ENCODE measurements at places on chromosomes 7 and 10.

GRCh38 chr10:42113158-42113450 lies 525.3 kb downstream of the ZNF33B start:
- no peak for DNase-seq

DNA sequence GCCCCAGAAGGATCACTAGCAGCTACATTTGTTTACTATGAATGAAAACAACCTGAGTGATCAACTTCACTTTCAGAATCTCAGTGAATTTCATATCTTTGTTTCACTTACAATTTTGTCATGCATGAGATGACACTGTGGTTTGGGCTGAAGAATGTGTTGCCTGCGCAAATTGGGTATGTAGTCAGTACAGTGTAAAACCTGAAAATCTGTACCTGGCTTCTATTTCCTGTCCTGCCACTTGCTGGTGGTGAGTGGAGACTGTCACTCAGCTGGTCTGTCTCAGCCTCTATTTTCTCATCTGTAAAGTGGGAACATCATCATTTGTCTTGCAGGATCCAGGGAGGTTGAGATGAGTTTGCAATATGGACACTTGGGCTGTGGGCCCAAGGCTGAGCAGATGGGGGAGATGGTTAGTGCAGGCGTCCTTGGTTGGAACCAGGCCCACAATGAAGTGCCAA lies 118.0 kb downstream of the WDFY4 start:
- DNase-seq: no peak

DNA sequence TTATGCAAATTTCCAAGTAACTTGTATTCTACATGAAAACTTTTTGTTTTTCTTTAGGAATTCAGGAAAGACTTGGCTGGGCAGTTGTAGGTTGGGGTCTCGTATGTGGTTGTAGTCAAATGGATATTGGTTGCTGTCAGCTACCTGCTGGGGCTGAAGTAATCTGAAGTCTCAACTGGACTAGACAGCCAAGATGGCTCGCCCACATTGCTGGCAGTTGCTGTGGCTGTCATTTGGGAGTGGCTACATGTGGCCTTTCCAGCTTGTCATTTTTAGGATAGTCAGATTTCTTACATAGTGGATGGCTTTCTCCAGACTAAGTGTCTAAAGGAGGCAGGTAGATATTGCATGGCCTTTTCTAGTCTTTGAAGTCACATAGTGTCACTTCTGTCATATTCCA lies 32.6 kb downstream of the EXOC6 start:
- no peak for DNase-seq

DNA sequence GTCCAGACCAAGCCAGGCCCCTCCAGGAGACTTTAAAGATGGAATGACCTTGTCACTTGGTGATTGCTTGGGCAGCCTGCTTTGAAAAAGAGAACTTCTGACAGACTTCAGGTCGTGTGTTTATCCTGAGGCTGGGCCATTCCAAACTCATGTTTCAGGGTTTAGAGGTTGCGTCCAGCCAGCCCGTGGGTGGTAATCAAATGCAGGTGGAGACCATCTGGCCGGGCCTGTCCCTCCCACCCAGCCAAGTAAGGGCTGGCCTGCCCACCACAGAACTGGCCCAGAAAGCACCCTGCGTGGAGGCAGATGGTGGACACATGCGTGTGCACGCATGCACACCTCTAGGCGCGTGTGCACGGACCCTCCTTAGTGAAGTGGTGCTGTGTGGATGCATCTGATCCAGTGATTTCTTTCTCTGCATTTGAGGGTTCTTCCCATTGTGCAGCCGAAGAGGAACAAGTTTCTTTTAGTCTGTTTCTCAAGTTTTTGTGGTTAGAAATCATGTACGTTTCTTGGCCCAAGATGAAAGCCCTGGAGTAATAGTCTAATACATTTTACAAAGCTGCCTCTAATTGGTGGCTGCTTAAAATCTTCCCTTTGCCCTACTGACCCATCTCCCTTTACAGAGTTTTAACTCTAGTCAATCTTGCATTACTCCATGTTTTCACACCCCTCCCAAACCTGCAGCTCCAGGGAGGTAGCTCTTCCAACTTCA lies 43.0 kb downstream of the SUFU start:
- no peak for DNase-seq

DNA sequence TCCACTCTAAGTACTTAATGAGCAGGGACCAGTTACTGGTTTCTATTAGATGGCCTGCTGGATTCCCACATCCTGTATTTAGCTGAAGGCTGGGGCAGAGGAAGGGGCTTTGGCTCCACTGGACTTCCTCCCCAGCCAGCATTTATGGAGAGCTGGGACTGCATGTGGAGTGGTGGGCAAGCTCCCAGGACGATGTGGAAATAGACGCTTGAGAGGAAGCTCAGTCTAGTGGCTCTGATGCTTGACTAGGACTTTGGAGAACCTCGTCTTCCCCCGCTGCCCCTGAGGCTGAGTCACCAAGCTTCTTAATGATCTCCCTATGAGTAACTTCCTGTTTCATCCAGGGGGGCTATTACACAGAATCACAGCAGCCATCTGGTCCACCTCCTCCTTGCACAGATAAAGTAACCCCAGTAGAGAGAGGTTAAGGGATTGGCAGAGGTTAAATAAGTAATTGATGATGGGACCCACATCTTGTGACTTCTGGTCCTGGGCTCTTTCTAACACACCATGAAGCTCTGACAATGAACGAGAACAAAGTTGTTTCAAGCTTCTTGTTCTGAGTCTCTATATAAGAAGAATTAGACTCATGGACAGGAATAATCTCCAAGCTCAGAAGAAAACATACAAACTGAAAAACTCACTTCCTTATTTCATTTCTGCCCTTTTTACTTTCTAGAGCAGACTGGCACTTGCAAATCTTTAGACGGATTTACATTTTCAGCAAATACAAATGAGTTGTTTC lies 126.2 kb downstream of the PRPF18 start:
- DNase-seq: no peak

GRCh38 chr10:13869295-13869664 lies 282.5 kb downstream of the PRPF18 start:
- DNase-seq: no peak

GRCh38 chr10:87546971-87547413 lies 42.3 kb downstream of the MINPP1 start:
- no peak for DNase-seq

GRCh38 chr10:21432266-21432665 lies 93.2 kb downstream of the SKIDA1 start:
- DNase-seq: no peak

- DNase-seq: no peak
Measured at GRCh38 chr7:99839287-99840021, 11.6 kb downstream of the CYP3A43 start.

DNA sequence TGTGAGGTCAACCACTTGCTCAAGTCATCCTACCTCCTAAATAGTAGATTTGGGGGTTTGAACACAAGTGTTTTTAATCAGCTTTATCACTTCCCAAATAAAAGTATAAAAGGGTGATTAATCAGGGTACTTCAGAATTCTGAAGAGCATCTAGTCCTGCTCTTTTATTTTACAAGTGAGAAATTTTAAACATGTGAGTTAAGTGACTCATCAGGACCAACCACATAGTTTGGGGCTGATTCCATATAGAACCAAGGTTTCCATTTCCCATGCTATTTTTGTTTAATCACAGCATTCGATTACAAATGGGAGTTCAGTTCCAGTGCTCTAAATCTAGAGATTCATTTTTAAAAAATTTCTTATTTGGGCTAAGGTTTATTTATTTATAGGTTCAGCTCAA lies 113.4 kb downstream of the GPR158 start:
- DNase-seq: no peak

DNA sequence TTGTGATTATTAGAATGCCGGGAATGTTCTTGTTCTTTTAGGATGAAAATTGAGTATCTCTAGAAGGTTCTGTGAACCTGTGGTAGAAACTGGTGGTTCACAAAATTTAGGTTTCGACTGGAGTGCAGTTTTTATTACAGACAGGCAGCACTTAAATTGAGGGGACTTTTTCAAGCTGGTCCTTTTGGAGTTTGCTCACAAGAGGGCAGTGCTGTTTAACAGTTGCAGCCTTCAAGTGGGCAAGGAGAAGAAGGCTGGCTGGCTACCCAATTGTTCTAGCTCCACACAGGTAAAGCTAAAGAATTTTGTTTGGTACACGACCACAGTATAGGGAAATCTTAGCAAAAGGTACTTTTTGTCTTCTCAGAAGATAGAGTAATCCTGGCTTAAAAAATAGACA lies 233.6 kb downstream of the SNX13 start:
- no peak for DNase-seq

GRCh38 chr10:74934100-74934812 lies 107.9 kb downstream of the KAT6B start:
- DNase-seq: no peak

- DNase-seq: no peak
Measured at GRCh38 chr10:60536529-60537114, 146.9 kb upstream of the ANK3 start.

DNA sequence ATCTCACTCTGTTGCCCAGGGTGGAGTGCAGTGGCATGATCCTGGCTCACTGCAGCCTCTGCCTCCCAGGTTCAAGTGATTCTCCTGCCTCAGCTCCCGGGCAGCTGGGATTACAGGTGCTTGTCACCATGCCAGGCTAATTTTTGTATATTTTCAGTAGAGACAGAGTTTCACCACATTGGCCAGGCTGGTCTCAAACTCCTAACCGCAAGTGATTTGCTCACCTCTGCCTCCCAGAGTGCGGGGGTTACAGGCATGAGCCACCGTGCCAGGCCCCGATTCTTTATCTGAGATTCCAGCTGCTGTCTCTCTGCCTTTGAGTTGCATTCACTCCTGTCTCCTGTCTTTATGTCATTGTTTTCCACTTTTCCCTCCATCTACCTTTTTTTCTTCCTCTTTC lies 168.7 kb downstream of the TMEM178B start:
- no peak for DNase-seq

DNA sequence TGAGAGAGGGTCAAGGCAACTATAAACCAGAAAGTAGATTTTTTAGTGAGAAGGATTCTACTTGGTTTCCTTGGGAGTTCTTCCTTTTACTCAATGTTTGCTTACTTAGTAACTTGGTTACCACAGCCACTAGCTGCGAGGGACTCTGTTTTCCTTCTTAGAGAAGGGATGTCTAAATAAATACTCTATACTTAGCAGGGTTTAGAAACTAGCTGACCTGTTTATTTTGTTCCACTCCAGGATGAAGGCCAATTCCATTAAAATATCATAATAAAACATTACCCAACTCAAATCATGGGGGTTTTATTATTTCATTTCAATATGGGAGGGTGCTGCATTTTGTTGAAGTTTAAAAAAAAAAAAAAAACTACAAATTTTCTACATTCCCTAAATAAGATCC lies 87.3 kb downstream of the PPP1R3A start:
- DNase-seq: no peak

DNA sequence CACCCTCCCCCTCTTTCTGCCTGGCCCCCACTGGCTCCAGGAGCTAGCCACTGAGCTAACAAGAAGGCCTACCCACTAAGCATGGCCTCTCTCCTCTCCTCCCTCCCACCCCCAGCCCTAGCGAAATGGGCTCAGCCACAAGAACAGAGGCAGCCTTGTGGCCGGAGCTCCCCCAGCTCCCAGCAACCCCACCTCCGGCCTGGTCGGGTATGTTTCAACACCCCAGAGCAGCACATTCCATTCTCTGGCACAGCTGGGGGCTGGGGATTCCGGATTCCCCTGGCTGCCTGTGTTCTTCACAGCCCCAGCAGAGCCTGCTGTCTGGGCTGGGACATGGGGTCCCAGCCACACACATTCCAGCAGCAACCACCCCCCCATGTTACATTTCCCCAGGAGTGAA lies 9.0 kb downstream of the SFRP5 start:
- DNase-seq: no peak

DNA sequence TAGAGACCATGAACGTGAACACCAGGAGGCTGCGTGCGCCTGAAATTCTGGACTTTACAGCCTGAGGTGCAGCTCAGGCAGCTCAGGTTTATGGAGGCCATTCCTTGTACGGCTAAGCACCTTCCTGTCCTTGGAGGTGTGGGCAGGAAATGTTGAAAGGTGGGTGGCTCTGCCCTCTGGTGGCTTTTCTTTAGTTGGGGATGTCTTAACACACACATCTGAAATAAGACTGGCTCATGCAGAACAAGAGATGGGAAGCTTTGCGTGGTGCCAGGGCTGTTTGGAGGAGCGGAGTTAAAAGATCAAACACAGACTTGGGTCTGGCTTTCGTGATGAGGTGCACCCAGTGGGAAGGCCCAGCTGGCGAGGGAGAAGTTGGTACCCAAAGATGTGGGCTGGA lies 64.1 kb downstream of the DOCK1 start:
- no peak for DNase-seq

DNA sequence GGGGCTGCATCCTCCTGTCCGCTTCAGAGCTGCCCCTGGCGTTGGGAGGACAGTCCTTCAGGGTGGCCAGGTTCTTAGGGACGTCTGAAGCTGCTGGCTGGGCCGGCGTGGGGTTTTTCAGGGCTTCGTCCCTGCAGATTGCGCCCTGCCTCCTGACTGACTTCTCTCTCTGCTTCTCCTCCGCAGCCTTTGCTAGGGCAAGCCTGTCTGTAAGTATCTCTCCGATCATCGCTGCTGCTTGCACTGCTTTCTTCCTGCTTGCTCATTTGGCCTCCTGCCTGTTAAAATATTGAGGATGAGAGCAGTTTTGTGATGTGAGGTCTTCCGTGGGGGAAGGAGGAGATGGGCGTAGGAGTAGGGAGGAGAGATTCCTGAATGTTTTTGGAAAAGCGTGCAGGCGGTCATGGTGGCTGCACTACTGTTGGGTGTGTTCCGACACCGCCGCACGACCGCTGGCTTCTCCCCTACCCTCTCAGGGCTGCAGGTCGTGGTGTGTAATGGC lies 25.3 kb downstream of the PFKFB3 start:
- no peak for DNase-seq

- no peak for DNase-seq
Measured at GRCh38 chr7:22219739-22220493, 137.0 kb downstream of the RAPGEF5 start.

- DNase-seq: no peak
Measured at GRCh38 chr10:76492026-76492425, 1060.6 kb downstream of the LRMDA start.

- DNase-seq: no peak
Measured at GRCh38 chr7:21543528-21544302, 876 bp downstream of the DNAH11 start.

- DNase-seq: no peak
Measured at GRCh38 chr10:24477915-24478314, 245.8 kb downstream of the ARHGAP21 start.

GRCh38 chr10:86124734-86125133 lies 241.9 kb downstream of the GRID1 start:
- DNase-seq: no peak

DNA sequence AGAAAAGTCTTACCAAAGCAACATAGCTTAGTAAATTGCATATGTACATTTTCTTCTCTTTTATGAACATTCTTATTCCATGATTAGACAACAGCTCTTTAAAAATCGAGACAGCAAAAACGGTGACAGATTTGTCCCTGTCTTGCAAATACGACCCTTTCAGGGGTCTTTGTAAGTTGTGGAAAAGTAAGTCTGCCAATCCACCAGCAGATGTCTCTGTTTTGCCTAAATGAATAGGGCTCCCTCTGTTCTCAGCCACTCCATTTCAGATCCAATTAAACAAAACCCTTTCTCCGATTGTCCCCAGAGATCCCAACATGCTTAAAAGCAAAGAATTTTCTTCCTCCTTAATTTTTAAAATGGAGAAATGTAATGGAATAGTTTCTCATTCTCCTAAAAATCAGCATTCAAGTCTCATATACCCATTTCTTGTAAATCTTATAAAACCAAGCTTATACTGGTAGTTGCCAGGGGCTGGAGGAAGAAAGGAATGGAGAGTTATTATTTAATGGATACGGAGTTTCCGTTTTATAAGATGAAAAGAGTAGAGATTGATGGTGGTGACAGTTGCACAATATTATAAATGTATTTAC lies 61.0 kb upstream of the NFE2L3 start:
- DNase-seq: no peak

GRCh38 chr10:10870523-10871241 lies 147.0 kb upstream of the CELF2 start:
- no peak for DNase-seq

GRCh38 chr7:368651-369475 lies 78.9 kb downstream of the FOXL3 start:
- DNase-seq: no peak
